Adrenal gland (tissue), 19 donors: ENCODE measurements at places on chromosomes 12 and 14. TPM values are rescaled to one million over a fixed set of nuclear protein-coding genes. Genes with fewer than 3 reads are reported as not detected.

EID3 gene
- polyA plus RNA-seq: 8.1 TPM

TRIAP1 gene
- 35.6 TPM for polyA plus RNA-seq

P2RX7 gene
- 10.5 TPM for polyA plus RNA-seq

YEATS4 gene
- polyA plus RNA-seq: 13.5 TPM

LAG3 gene
- 4.3 TPM for polyA plus RNA-seq

SLC6A12 gene
- polyA plus RNA-seq: 0.57 TPM

POMT2 gene
- 49.2 TPM for polyA plus RNA-seq
